Type B pancreatic cell (in vitro differentiated cells): ENCODE measurements at places on chromosomes 6 and 20.

DNA sequence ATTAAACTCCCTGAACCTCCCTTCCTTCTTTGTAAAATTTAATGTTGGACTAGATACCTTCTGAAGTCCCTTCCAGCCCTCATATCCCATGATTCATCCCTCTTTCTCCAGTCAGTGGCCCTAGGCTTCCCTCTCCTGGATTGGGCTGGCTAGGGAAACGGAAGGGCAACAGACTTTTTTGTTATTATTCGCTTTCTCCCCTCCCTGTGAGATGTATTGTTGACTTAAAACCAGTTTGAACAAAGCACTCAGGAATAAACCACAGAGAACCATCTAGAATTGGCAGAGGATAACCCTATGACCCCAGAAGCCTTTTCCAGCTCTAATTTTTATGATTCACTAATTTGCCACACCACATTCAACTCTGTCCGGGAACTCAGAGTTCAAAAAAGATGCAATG lies 239.7 kb upstream of the SUPT3H start:
- DNase-seq: no peak

- DNase-seq: no peak
Measured at GRCh38 chr6:134238960-134239795, 78.7 kb downstream of the SGK1 start.

DNA sequence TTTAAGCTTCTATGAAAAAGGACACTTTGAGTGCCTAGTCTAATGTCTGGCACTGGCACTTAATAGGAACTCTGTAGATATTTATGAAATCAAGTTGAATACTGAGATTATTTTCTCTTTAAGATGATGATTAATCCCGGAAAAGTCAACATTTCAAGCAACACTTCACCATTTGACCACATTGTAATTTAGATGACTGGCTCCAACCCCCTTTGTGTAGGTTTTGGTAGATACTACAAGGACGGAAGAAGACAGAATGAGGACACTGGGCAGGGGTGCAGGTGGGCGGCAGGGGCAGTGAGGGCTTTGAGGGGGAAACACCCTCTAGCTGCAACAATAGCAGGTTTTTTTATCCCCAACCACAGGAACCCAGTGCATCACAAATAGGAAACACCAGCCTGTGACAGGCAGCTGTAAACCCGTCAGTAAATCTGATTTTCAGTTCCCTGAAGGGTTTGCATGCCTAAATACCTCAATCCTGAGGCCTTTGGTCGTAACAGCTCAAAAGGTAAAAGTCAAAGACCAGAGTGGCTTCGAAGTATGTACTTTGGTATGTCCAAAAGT lies 4.6 kb downstream of the DTNBP1 start:
- DNase-seq: no peak

DNA sequence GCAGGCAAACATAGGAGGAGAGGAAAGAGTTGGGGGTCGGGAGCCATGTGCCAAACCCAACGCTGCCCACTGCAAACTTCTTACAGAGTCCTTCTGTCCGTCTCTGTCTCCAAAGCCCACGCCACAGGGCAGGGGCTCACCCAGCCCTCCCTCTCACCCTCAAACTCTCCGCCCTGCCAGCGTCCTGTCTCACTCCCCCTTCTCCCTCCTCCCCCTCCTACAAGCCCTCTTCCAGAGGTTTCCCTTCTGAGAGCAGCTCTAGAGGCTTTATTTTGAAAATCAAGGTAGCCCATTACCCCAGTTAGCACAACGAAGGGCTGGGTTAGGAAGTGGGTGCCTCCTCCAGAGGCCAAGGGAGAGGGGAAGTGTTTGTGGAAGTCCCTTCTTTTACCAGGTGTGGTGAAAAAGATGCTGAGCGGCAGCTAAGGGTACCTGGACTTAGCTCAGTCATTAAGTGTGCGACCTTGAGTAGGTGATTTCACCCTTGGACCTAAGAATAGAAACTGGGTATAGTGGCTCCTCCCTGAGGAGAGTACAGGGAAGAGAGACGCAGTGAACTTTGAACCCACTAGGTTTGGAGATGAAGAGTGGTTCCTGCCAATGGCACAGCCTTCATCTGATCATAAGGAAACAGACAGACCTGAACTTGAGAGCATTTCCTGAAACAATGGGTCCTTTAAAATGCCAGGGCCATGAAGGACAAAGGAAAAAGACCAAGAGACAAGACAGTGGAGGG lies 123.8 kb downstream of the BANF2 start:
- DNase-seq: no peak

GRCh38 chr6:101195588-101195987 lies 197.9 kb upstream of the GRIK2 start:
- DNase-seq: no peak

- no peak for DNase-seq
Measured at GRCh38 chr6:18492972-18493371, 105.8 kb downstream of the RNF144B start.

- no peak for DNase-seq
Measured at GRCh38 chr6:45737331-45738056, 278.2 kb downstream of the CLIC5 start.

- no peak for DNase-seq
Measured at GRCh38 chr6:10312445-10312844, 102.4 kb downstream of the TFAP2A start.

DNA sequence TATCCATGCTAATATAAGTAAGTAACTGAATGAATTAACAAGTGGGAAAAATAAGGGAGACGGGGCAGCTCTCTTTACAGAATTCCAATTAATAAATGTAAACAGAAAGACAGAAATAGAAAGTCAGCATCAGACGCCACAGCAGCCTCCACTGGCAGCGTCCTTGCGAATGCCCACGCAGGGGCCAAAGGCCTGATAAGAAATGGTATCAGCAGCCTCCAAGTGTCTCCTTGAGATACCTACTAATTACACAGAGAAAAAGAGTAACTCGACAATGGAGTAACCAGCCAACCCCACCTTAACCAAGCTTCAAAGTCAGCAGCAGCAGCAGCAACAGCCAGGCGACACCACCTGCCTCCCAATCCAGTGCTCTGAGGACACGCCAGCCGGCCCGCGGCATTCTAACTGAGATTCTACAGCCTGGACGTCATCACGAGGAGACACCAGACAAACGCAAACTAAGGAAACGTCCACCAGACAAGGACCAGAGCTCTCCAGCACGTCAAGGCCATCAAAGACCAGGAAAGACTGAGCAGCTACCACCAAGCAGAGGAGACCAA lies 78.8 kb downstream of the TAF4 start:
- DNase-seq: no peak

DNA sequence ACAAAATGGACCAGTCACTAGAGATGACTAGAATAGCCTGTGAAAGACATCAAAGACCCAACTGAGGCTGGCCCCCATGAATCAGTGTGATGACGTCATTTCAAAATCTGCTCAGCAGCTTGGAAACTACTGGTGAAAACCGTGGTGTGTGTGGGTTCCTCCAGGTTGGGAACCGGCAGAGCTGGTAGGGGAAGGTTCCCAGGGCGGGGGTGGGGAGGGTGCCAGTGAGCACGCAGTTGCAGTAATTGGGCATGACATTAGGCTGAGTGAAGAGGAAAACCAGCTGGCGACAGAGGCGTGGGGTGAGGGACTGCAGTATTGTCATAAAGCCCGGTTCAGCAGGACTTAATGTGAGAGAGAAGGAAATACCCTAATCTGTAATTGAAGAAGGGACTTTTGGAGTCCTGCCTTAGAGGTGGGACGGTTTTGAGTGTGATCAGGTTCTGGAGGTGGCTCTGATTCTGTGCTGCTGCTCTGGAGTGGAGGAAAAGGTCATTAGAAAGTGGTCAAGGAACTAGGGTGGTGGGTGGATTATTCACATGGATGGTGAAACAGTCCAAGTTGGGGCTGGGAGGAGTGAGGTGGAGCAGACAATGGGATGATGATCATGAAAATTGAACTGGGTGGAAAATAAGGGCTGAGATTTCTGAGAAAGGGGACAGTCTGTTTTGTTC lies 52.0 kb upstream of the MTHFD1L start:
- DNase-seq: no peak

GRCh38 chr20:19079536-19080299 lies 132.7 kb upstream of the SLC24A3 start:
- DNase-seq: no peak

DNA sequence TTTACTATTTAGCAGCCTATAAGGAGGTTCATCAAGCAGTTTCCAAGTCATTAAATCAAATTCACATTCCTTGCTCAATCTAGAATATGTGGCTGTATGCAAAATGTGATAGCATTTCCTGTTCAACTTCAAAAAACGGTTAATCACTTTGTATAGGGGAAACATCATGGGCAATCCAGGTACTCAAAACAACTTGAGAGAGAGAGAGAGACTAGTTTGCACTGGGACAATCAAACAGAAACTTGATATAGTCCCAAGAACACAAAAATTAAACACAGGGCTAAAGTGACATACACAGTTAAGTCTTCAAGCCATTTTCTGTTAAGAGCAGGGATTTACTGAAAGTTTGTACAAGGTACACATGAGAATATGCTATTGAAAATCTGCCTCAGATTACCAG lies 7.4 kb downstream of the CPNE1 start:
- DNase-seq: no peak

DNA sequence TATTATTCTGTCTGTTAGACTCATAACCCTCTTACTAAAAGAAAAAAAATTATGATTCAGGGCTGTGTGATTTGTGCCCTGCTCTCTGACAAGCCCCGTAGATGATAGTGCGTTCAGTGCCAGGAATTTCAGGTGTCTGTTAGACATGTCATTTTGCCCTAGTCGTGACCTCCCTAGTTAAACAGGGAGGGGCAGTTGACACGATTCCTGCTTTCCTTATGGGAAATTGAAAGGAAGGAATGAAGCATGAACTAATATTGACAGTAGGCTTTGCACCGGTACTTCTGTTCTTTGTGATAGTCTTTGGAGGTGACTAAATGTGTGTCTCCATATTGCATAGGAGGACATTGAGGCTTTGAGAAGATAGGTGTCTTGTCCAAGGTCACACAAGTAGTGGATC lies 26.3 kb downstream of the RPRD1B start:
- DNase-seq: no peak

DNA sequence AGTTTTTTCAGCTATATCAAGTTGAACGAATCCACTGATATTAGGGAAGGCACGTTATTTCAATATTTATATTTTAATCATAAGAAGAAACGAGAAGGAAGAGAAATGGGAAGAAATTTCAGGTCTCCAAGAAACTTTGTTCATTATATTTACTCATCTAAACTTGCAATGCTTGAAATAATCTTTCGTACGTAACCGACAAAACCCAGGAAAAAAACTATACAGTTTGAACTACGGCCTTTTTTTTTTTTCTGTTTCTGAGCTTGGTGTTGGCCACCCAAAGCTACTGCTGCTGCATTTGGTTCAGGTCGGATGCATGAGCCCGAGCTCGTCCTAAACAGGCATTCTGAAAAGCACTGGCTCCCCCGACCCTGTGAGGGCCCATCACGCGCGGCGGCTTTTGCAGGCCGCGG lies 548 bp downstream of the PERP start:
- DNase-seq: no peak

DNA sequence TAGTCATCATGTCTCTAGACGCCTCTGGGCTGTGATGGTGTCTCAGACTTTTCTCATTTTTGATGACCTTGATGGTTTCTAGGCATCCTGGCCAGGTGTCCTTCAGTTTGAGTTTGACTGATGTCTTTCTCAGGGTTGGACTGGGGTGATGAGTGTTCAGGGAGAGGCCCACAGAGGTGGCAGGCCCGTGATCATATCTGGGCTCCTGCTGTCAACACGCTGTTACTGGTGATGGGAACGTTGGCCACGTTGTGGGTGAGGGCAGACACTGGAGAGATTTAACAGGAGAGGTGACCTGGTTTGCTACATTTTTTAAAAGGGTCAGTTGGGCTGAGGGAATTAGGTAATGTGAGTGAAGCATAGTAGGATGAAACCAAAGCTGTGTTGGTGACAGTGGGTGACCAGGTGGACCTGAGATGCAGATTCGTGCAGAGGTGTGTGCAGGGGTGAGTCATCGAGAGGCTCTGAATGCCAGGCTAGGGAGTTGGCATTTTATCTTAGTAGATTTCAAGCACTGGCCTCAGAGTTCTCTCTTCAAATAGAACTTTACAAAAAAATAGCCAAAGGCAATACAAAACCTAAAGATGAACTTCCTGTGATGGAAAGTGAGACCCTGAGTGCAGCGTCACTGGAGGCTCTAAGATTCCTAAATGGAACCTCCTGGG lies 174.1 kb downstream of the CDH26 start:
- no peak for DNase-seq

GRCh38 chr6:50180646-50181045 lies 130.9 kb upstream of the DEFB112 start:
- DNase-seq: no peak

DNA sequence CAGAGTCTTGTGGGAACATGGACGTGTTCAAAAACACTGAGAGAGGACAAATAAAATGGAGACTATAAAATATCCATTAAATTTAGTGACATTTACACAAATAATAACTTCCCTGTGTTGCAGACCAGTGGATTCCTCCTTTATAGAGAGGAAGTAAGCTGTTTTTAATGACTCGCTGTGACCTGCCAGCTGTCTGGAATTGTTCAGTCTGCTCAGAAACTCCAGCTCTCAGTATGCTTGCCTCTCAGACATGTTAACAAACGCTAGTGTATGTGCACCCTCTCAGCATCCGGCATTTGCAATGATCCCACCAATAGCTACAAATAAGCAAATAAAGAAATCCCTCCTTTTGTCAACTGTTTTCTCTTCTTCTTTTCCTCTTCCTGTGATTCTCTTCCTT lies 158.0 kb upstream of the TCF21 start:
- no peak for DNase-seq

- no peak for DNase-seq
Measured at GRCh38 chr6:113481910-113482309, 375.2 kb upstream of the MARCKS start.

DNA sequence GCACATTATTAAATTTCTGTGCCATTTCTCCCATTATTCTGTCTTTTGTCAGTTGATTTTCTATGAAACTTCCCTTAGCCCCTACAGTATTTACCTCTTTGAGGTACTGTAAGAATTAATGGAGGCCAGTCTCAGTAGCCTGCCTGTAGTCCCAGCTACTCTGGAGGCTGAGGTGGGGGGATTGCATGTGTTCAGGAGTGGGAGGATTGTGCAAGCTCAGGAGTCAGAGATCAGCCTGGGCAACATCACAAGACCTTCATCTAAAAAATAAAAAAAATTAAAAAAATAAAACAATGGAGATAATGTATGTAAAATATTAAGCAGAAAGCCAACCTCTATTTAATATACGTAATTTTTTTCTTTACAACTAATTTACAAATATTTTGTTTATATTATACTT lies 77.8 kb downstream of the OR2B2 start:
- DNase-seq: no peak

DNA sequence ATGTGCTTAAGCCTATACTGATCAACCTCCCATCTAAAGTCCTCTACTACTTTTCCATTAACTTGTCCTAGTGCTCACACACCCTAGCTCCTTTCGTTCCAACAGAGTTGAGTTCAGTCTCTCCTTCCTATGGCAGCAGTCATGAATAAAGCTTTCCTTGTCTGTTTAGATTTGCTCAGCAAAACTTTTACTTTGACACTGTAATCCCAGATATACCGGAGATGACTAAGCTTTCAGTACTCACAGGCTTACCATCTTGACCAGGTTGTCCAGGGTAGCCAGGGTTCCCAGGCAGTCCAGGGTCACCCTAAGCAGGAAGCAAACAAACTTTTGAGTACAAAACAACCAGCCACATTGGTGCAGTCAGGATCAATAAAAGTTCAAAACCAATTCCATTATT lies 90.7 kb downstream of the COL21A1 start:
- DNase-seq: no peak
